Tracheal epithelial cell (primary cell): ENCODE measurements at places on chromosomes 5 and 9. TPM values are rescaled to one million over a fixed set of nuclear protein-coding genes. Genes with fewer than 3 reads are reported as not detected.

IL4 gene
- total RNA-seq = not detected in 2 replicates

TEK gene
- total RNA-seq = under 0.01 TPM in 2 replicates

GPX8 gene
- total RNA-seq = 19.2 and 21.0 TPM in 2 replicates

CYLC2 gene
- not detected in 2 replicates for total RNA-seq

TBC1D13 gene
- total RNA-seq = 5.5 and 10.7 TPM in 2 replicates

NINJ1 gene
- total RNA-seq = 35.4 and 50.4 TPM in 2 replicates

REEP2 gene
- 1.9 and 6.3 TPM in 2 replicates for total RNA-seq

GPR151 gene
- not detected in 2 replicates for total RNA-seq

VCAN gene
- 16.2 and 145 TPM in 2 replicates for total RNA-seq

CNTFR gene
- total RNA-seq = not detected in 2 replicates

SLC6A7 gene
- total RNA-seq = under 0.01 TPM in 1 of 2 replicates, not detected in the other

SPINK7 gene
- total RNA-seq = 2.9 and 4.3 TPM in 2 replicates

INIP gene
- total RNA-seq = 17.1 and 19.8 TPM in 2 replicates

SLC23A1 gene
- total RNA-seq = 0.24 TPM in 1 of 2 replicates, not detected in the other
